ENCODE measurements at places on chromosomes 16 and 17. TPM values are rescaled to one million over a fixed set of nuclear protein-coding genes. Genes with fewer than 3 reads are reported as not detected.

DNA sequence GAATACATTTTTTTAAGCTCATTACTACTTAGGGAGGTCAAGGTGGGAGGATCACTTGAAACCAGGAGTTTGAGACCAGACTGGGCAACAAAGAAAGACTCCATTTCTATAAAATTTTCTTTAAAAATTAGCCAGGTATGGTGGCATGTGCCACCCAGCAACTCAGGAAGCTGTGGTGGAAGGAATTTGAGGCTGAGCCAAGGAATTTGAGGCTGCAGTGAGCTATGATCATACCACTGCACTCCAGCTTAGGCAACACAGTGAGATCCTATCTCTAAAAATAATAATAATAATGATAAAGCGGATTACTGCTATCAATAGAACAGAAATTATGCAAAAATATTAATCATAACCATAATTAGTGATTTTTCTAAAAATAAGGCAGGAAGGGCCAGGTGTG is 170.3 kb downstream of the COPRS start:
- no peak overlapping the region for H3K27ac ChIP-seq
- H3K4me1 ChIP-seq = no peaks in the 10 kb centered on the region
- no peak overlapping the region for H3K4me3 ChIP-seq
- H3K27me3 ChIP-seq = peaks cover 10% of the 10 kb centered on the region
- H3K36me3 ChIP-seq = no peaks in the 10 kb centered on the region
- no peak for DNase-seq

DNA sequence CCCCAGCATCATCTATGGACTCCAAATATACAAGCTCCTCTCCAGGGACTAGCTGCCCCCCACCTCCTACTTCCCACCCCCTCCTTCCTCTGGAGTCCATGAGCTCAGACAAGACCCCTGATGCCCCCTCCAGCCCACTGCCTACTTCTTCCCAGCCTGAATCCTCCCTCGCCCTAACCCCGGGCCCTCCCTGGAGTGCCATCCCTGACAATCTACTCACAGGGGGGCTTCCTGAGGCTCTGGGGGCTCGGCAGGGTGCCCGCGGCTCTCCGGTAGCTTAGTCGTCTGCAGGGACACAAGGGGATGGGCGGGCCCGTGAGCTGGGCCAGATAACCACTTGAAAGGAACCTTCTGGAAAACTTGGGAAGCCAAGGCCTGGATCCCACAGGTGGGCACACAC is 15.1 kb downstream of the MPP3 start:
- no peak for DNase-seq
- peaks cover 6% of the 10 kb centered on the region for H3K27me3 ChIP-seq
- H3K4me3 ChIP-seq = no peak overlapping the region
- H3K36me3 ChIP-seq = no peaks in the 10 kb centered on the region

DNA sequence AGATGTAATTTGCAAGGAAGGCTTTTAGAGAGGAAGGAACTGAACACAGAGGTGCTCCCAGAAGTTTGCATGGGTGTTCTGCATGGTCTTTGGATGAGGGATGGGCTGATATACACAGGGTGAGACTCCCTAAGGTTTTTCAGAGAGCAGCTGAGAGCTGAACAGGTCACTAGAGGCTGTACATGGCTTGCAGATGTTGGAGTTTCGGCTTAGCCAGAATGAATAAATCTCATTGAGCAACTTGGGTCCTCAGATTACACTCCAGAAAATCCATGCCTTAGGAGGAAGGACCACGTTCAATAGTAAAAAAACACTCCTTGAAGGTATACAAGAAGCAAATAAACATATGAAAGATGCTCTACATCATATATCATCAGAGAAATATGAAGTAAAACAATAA is 7.5 kb upstream of the ITGB3 start:
- no peaks in the 10 kb centered on the region for H3K36me3 ChIP-seq
- H3K27me3 ChIP-seq = peaks cover 56% of the 10 kb centered on the region
- H3K27ac ChIP-seq = no peak overlapping the region
- no peak for DNase-seq
- no peaks in the 10 kb centered on the region for H3K4me1 ChIP-seq
- no peak overlapping the region for H3K4me3 ChIP-seq

GRCh38 chr16:3190949-3191353 is 2.9 kb downstream of the OR1F1 start:
- peak overlapping the region; percentile 46 for H3K4me3 ChIP-seq
- peaks cover 77% of the 10 kb centered on the region for H3K27me3 ChIP-seq
- no peak for DNase-seq
- no peaks in the 10 kb centered on the region for H3K36me3 ChIP-seq
- peaks cover 34% of the 10 kb centered on the region for H3K4me1 ChIP-seq
- peak overlapping the region; percentile 7 for H3K27ac ChIP-seq

DNA sequence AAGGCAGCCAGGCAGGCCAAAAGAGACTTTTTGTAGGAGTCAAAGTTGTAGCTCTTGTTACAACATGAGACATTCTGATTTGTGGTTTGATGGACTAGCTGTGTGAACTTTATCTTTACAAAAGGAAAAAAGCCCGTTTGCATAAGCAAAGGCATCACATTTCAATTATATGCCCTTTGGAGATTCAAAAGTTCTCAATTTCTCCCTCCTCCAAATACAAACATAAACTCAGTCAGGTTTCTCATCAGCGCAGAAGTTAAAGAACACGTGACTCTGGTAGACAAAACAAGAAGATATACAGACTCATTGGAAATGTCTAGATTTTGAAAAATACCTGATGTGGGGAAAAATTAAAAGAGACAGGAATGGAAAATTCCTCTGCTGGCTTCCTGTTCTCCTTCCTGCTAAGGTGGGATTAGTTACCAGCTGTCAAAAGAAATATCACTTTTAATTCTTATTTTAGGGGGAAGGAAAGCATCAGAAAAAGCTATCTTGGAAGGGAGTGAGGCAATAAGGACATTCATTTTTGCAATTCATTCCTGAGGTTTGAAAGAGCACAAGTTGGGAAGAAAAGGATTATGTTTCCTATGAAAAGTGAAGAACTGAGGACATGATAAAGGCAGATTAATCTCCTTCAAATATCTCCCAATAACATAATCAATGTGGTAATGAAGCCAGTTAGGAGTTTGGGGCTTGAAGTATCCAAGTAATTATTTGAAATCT is 4.6 kb upstream of the KCNJ16 start:
- peaks cover 12% of the 10 kb centered on the region for H3K27me3 ChIP-seq
- no peaks in the 10 kb centered on the region for H3K4me1 ChIP-seq
- no peak overlapping the region for H3K27ac ChIP-seq
- no peak for DNase-seq
- H3K36me3 ChIP-seq = no peaks in the 10 kb centered on the region
- H3K4me3 ChIP-seq = no peak overlapping the region

GRCh38 chr17:1045456-1045855 is 48.5 kb downstream of the TIMM22 start:
- H3K27ac ChIP-seq = no peak overlapping the region
- H3K36me3 ChIP-seq = peaks cover 15% of the 10 kb centered on the region
- H3K4me3 ChIP-seq = no peak overlapping the region
- H3K4me1 ChIP-seq = no peaks in the 10 kb centered on the region

- H3K4me3 ChIP-seq = no peak overlapping the region
- H3K27ac ChIP-seq = no peak overlapping the region
- H3K4me1 ChIP-seq = peaks cover 3% of the 10 kb centered on the region
- peaks cover 16% of the 10 kb centered on the region for H3K27me3 ChIP-seq
- H3K36me3 ChIP-seq = no peaks in the 10 kb centered on the region
These were observed 21.1 kb upstream of the TFAP4 start for GRCh38 chr16:4293822-4294457.

- no peaks in the 10 kb centered on the region for H3K36me3 ChIP-seq
- no peaks in the 10 kb centered on the region for H3K27me3 ChIP-seq
- no peaks in the 10 kb centered on the region for H3K4me1 ChIP-seq
- DNase-seq = no peak
- H3K27ac ChIP-seq = no peak overlapping the region
- no peak overlapping the region for H3K4me3 ChIP-seq
These were observed 40.1 kb downstream of the PEMT start for GRCh38 chr17:17551361-17551760.

DNA sequence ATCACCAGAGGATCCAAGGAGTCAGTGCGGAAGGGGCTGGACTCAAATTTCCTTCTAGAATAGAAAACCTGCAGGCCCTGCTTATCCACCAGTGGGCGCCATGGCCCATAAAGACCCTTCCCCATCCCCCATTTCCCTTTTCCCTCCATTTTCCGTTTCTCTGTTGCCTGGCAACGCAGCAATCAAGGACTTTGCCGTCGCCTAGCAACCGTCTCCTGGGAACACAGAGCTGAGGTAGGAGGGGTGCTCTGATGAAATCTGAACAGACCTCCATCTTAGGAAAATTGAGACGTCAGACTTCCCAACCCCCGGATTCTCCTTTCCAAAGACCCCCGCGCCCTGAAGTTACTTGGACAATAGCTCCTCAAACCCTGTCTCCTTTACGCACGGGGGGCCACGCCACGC is 5.7 kb downstream of the DLG4 start:
- peaks cover 7% of the 10 kb centered on the region for H3K27me3 ChIP-seq
- H3K27ac ChIP-seq = peak overlapping the region; percentile 95
- no peak for DNase-seq
- H3K4me1 ChIP-seq = peaks cover 47% of the 10 kb centered on the region

DNA sequence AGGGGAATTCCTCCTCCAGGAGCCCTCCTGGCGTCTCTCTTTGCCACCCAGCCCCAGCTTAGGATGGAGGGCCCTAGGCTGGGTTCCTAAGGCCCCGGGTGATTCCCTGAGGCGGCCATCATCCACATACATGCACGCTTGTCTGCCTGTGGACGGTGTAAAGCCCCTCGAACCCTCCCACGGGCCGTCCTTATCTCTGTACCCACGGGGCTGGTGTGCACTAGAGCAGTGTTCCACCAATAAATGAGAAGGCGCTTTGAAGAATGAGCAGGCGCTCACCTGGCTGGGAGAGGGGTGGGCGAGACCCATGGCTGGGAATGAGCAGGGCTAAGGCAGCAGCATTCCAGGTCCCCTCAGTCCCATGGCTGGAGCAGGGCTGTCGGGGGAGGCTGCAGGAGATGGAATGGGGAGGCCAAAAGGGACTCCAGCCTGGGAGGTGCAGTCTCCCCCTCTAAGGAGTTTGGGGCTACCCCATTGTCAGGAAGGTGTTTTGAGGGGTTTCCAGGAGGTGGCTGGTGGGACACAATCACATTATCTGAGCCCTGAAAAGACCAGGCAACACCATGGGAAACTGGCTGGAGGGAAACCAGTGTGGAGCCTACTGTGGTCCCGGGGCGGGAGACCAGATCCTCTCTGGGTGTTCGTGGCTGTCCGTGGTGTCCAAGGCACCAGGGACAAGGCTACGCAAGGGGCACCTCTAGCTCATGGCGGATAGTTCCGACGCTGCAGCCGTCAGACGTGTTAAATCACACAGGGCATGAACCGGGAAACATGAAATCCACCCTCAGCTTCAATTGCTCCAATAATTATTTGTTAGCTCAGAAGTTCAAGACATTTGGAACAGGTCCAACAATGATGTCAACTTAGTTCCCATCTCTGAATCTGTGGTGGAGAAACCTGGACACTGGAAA is 87.5 kb upstream of the DNAH17 start:
- no peak overlapping the region for H3K4me3 ChIP-seq
- H3K27me3 ChIP-seq = no peaks in the 10 kb centered on the region
- peaks cover 22% of the 10 kb centered on the region for H3K4me1 ChIP-seq
- H3K36me3 ChIP-seq = peaks cover 7% of the 10 kb centered on the region

DNA sequence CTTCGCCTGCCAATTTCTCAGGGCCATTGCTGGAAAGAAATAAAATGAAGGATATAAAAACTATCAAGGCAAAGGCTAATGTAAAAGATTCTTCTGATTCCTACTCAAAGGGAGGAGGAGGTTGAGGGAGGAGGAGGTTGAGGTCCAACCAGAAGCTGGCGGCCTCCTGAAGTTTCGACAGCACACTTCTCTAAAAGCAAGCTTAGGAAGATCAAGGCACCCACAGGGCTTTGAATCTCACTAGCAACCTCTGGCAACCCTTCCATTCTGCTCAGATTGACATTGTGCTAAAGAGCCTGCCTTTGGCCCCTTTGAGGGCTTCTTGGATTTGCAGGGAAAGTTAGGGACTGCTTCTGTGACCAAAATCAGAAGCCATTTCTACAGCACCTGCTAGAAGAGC is 81.5 kb upstream of the TNRC6C start:
- peaks cover 15% of the 10 kb centered on the region for H3K36me3 ChIP-seq
- peaks cover 2% of the 10 kb centered on the region for H3K27me3 ChIP-seq
- H3K4me3 ChIP-seq = no peak overlapping the region
- H3K27ac ChIP-seq = no peak overlapping the region

- no peak overlapping the region for H3K4me3 ChIP-seq
- H3K27ac ChIP-seq = no peak overlapping the region
- H3K36me3 ChIP-seq = no peaks in the 10 kb centered on the region
- H3K4me1 ChIP-seq = peaks cover 49% of the 10 kb centered on the region
- H3K27me3 ChIP-seq = no peaks in the 10 kb centered on the region
- no peak for DNase-seq
These were observed 15.0 kb downstream of the TBKBP1 start for GRCh38 chr17:47708864-47709541.

- peaks cover 12% of the 10 kb centered on the region for H3K36me3 ChIP-seq
- no peak overlapping the region for H3K27ac ChIP-seq
- no peak overlapping the region for H3K4me3 ChIP-seq
- peaks cover 3% of the 10 kb centered on the region for H3K4me1 ChIP-seq
- H3K27me3 ChIP-seq = no peaks in the 10 kb centered on the region
These were observed 89.5 kb downstream of the CCDC182 start for GRCh38 chr17:57655553-57655952.

GRCh38 chr17:10116267-10116666 is 82.1 kb downstream of the GAS7 start:
- H3K4me1 ChIP-seq = peaks cover 48% of the 10 kb centered on the region
- peaks cover 8% of the 10 kb centered on the region for H3K27me3 ChIP-seq
- H3K27ac ChIP-seq = no peak overlapping the region
- no peaks in the 10 kb centered on the region for H3K36me3 ChIP-seq
- DNase-seq = no peak
- H3K4me3 ChIP-seq = no peak overlapping the region

GRCh38 chr16:79599837-79600637 is 500 bp downstream of the MAF start:
- H3K4me1 ChIP-seq = peaks cover 18% of the 10 kb centered on the region
- peaks cover 72% of the 10 kb centered on the region for H3K27me3 ChIP-seq
- H3K36me3 ChIP-seq = no peaks in the 10 kb centered on the region
- peak overlapping the region; percentile 86 for H3K4me3 ChIP-seq
- peak overlapping the region; percentile 45 for H3K27ac ChIP-seq

DNA sequence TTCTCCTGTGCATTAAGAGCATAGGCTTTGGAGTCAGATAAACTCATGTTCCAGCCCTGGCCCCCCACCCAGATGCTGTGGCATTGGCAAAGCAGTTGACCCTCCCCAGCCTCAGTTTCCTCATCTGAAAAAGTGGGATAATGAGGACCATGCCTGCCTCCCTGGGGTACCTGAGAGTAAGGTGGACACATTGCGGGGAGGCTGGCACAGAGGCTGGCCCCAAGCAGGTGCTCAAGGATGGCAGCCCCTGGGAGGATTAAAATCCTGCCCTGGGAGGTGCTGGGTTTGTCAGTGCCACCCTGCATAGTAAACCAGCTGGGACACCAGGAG is 11.8 kb downstream of the ENPP7 start:
- no peaks in the 10 kb centered on the region for H3K36me3 ChIP-seq
- no peak overlapping the region for H3K27ac ChIP-seq
- H3K4me3 ChIP-seq = no peak overlapping the region
- peaks cover 57% of the 10 kb centered on the region for H3K27me3 ChIP-seq
- H3K4me1 ChIP-seq = peaks cover 4% of the 10 kb centered on the region
- DNase-seq = no peak

P3H4 gene
- 3.7 TPM for total RNA-seq

HOXB13 gene
- not detected for total RNA-seq

BCKDK gene
- 37.0 TPM for total RNA-seq

HCRT gene
- total RNA-seq = not detected

MNT gene
- total RNA-seq = 35.6 TPM

TP53TG3F gene
- total RNA-seq = not detected

RHBDL1 gene
- total RNA-seq = 1.1 TPM

CACNG5 gene
- total RNA-seq = not detected

ALOX12B gene
- total RNA-seq = 0.97 TPM

INCA1 gene
- total RNA-seq = 0.42 TPM

IKZF3 gene
- 78.5 TPM for total RNA-seq

PRKAR1A gene
- total RNA-seq = 208 TPM

KRTAP4-4 gene
- not detected for total RNA-seq

TMEM92 gene
- total RNA-seq = not detected

KIAA0513 gene
- 13.9 TPM for total RNA-seq

Measured in activated naive CD8-positive, alpha-beta T cell treated with anti-CD3 and anti-CD28 coated beads, Interleukin-2, amount 10 ng/mL, durations not matched to agents 7 days and 5 days (primary cell).